ENCODE measurements at places on chromosomes 6 and 20.
A peak's percentile ranks its signal among the peaks of the same experiment; 100 is the strongest.

GRCh38 chr6:106181664-106182418, 95.7 kb downstream of the PRDM1 start:
- peak; percentile 60 for DNase-seq

- DNase-seq: peak; percentile 76
Measured at GRCh38 chr20:49579874-49580812, 12.2 kb upstream of the PTGIS start.

GRCh38 chr20:37256286-37256685, 5.3 kb downstream of the GHRH start:
- DNase-seq: no peak

DNA sequence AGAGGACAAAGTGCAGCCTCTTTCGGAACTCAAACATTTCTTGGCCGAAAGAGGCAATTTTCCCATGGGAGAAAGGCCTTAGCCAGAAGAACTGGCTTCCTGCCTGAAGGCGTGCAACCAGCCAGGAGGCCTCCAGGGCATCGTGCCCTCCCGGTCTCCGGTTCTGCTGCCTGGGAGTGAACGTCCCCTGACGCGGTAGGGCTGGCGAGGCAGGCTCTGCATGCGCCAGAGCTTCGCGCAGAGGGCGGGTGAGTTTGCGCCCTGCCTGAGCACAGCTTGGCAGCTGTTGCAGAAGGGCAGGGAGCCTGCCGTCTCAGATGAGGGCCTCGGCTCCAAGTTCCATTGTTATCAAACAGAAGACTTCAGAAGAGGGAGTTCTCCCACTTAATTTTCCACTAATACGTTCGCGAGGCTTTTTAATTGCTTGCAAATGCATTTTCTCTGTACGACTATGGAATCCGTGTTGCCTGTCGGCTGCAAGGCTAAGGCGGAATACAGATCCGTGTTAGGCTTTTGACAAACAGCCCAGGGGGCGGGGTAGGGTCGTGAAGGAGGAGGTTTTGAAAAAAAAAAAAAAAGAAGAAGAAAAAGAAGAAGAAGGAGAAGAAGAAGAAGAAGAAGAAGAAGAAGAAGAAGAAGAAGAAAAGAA, 5.5 kb upstream of the TFAP2D start:
- DNase-seq: no peak

DNA sequence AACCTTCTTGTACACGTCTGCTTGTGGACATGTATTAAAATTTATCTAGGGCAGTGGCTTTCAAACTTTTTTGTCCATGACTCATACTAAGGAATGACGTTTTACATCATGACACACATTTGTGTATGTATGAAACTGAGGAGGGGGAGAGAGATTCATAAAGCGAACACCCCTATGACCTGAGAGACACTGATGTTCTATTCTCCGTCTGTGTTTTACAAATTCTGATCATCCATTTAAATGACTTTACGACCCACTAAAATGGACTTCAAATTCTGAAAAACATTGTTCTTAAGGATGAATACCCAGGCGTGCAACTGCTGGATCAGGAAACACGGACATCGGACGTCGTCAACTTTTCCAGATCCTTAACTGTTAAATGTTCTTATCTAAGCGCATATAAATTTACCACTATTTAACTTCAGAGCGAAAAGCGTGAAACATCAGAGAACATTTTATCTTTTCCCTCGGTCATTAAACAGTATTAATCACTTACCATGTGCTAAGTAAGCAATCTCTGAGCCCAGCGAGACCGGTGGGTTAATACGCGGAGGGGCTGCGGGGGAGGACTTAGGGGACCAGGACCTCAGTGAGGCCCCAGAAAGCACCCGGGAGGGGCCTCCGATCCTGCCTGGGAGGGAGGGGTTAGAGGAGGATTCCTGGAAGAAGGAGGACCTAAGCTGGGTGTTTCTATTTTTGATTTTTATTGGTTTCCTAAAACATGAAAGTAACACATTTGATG, 1.2 kb downstream of the PLAGL1 start:
- peak; percentile 56 for DNase-seq

DNA sequence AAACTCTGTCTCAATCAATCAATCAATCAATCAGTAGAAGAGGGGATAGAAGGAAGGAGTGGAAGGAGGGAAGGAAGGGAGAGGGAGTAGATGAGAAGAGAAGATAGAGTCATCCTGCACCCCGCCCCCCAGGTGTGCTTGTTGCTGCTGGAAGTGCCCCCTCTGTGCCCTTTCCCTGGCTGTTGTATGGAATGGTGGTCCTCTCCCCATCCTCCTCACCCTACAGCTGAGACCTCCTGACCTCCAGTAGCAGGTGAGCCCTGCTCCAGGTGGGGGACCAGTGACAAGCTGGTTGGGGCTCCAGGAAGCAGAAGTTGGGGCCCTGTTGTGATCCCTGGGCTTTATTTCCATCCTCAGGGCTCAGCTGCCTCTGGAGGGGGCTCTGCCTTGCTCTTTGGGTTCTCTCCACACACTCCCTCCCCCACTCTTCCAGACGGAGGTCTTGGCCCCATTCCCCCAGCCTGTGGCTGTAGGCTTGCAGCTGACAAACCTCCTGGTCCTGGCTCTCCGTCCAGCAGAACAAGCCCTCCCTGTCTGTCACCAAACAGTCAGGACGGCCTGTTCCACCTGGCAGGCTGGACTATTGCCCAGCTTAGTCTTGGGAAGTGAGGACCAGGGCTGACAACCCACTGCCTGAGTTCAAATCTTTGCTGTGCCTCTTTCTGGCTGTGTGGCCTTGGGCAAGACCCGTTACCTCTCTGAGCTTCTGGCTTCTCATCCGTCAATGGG, 26.0 kb upstream of the SCRT2 start:
- DNase-seq: no peak

- DNase-seq: no peak
Measured at GRCh38 chr20:43977962-43978361, 63.3 kb downstream of the TOX2 start.

GRCh38 chr20:37537505-37537904, 9.8 kb upstream of the BLCAP start:
- no peak for DNase-seq

DNA sequence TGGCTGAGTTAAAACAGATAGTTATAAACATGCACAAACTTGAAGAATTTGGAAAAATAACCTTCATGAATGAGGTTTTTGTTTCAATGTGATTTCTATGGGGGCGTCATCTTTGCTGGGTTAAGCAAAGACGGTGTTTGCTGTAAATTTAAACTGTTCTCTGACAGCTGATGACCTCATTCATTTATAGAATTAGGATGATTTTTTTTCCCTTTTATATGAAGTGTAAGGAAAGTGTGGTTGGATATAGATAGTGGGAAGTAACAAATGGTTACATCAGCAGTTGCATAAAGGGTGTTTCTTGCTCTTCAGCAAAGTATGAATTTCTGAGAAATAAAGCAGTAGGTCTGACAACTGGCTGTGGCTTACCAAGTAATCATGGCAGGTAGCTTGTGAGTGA, 137.2 kb upstream of the CENPW start:
- no peak for DNase-seq

DNA sequence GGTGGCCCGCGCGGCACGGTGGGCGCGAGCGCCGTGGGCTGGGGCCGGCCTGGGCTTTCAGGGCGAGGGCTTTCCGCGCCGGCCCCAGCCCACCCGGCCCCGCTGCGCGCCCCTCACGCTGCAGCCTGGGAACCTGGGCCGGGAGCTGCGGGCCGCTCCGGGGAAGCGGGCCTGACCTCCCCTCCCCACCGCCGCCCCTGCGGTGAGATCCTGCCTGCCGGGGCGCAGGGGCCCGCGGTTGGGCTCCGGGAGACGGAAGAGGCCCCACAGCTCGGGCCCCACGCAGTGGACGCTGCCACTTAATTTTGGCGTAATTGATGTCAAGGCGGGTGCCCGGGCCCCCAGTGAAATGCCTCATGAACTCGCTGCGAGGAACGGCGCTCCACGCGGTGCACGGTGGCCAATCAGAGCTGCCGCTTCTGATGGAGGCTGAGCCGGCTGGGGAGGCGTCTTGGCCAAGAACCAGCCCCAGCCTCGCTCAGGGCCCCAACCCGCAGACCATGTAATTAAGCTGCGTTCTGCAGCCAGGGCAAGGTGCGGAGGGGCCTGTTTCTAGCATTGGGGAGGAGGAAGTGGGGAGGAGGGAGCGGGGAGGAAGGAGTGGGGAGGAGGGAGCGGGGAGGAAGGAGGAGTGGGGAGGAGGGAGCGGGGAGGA, 96.1 kb upstream of the BHLHE23 start:
- no peak for DNase-seq

GRCh38 chr6:39653612-39654011, 71.6 kb downstream of the KIF6 start:
- no peak for DNase-seq

GRCh38 chr6:9745966-9746365, 668.9 kb downstream of the TFAP2A start:
- DNase-seq: no peak

DNA sequence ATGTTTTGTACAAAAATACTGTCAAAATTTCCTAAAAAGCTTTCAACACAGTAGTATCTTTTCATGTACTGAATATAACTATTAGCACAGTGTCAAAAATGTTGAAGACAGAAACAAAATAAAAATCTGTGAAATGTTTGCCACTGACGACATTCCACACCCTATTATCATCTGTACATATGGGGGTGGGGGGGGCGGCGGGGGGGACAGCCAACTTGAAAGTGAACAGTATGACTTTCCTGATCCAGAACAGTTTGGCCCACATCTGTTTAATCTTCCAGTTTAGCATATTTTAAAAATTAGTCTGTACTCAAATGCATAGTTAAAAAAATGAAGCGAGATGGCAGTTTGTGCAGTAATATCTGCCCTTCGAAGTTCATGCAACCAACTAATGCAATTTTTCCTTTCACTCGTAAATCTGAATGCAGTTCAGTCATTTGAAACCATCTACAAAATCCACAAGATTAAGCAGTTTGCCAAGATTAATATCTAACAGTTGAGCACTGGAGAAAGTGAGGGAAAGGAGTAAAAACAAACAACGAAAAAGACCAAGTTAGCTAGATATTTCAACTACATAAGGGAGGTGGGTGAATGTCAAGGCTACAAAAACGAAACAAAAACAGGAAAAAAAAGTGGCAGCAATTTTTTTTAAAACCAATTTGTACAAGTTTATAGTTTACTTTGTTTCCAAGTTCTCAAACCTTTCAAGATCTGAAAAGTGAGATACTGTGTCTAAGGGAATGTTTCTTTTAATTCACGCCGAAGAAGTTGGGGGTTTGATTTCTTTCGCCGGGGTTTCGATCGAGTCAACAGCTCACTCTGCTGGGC, 1.9 kb downstream of the CITED2 start:
- no peak for DNase-seq

- no peak for DNase-seq
Measured at GRCh38 chr6:148884461-148884860, 137.6 kb downstream of the UST start.

DNA sequence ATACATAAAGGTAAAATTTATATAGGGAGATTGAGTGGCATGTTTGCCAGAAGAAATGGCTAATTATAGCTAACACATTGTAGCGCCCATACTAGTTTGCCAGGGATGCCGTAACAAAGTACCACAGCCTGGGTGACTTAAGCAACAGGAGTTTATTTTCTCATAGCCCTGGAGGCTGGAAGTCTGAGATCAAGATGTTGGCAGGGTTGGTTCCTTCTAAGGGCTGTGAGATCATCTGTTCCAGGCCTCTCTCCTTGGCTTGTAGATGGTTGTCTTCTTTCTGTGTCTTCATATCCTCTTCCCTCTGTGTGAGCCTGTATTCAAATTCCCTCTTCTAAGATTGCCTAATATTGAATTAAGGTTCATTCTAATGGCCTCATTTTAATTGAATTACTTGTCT, 417.5 kb upstream of the OPRM1 start:
- DNase-seq: no peak

- no peak for DNase-seq
Measured at GRCh38 chr20:40982415-40983145, 46.0 kb upstream of the TOP1 start.

DNA sequence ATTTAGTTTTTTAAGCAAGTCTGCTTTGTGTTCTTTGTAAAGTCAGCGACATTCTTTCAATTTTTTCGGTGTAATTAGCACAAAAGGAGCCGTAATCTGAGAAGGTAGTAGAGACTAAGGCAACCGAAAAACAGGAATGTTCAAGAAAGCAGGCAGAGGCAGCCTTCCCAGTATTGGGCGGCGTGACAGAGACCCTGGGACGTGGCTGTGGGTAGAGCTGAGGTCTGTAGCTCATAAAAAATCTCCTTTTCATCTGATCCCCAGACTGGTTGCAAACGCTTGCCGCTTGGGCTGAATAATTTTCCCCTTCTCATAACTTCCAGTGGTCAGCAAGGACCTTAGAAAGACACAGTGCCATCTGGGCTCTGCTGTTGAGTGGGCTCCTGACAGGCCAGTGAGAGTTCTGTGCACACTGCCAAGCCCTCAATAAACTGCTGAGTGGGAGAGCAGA, 30.8 kb downstream of the GNAS start:
- no peak for DNase-seq

- no peak for DNase-seq
Measured at GRCh38 chr6:131042664-131043063, 20.4 kb downstream of the EPB41L2 start.

GRCh38 chr6:144613859-144614258, 328.7 kb downstream of the UTRN start:
- DNase-seq: no peak

- no peak for DNase-seq
Measured at GRCh38 chr6:135985471-135985870, 134.0 kb downstream of the PDE7B start.

DNA sequence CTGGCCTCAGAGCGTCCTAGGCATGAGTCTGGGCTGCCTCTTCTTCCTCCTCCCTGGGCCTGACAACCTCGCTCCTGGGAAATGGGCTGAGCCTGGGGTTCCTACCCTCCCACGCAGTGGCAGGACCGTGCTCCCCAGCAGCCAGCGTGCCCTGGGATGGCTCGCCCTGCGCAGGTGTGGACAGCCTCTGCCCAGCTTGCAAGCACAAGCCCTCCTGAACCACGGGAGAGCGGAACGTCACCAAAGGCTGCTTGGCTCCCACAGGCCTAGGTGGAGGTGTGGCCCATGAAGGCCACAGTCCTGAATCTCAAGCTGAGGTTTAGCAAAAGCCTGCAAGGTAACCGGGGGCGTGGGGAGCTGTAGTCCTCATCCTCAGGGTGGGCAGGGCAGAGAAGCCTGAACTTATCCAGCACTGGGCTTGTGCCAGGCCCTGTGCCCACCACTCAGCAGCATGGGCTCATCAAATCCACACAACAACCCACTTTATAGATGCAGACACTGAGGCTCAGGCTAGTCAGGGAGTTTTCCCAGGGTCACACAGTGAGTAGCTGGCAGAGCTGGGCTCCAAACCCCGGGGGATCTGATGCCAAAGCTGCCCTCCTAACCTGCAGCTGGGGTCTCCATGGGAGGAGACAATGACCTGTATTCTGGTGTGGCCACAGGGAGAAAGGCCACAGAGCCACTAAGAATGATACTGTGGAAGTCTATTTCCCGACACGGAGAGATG, 25.3 kb downstream of the RBM38 start:
- no peak for DNase-seq

All from brain microvascular endothelial cell (primary cell).